ENCODE measurements at places on chromosomes 4 and X.

DNA sequence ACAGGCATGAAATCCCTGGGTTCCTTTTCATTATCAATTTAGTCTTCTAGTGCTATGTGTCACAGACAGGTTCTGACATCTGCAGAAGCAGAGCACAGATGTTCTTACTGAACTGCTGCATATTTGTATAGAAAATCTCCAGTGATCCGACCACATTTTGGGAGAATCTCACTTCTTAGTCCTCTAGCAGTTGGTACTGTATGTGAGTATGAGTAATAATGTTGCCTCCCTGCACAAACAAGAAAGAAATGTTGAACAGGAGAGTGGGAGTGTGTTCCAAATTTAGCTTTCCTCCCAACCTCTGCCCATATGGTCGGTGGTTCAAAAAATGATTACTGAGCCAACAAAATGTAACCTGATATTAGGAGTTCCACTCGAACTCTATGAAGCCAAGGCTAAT, 165.3 kb upstream of the GPC4 start:
- no peak for DNase-seq

GRCh38 chrX:110001740-110002299, 1.1 kb upstream of the TMEM164 start:
- peak; percentile 54 for DNase-seq

DNA sequence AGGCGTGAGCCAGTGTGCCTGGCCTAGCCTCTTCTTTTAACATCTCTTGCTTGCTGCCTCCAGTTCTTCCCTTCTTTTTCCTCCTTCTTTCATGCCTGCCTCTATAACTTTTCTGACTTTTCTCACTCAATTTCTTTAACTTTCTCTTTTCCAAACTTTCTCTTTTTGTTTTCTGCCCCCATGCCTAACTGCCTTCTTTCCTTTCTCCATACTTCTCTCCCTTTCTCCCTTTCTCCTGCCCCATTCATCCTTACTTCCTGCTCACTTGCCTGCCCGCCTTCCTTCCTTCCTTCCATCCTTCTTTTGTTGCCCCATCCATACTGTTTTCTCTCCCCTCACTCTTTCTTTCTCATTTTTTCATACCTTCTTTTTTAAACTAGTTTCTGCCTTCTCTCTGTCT, 105.2 kb downstream of the RBMX2 start:
- DNase-seq: no peak

DNA sequence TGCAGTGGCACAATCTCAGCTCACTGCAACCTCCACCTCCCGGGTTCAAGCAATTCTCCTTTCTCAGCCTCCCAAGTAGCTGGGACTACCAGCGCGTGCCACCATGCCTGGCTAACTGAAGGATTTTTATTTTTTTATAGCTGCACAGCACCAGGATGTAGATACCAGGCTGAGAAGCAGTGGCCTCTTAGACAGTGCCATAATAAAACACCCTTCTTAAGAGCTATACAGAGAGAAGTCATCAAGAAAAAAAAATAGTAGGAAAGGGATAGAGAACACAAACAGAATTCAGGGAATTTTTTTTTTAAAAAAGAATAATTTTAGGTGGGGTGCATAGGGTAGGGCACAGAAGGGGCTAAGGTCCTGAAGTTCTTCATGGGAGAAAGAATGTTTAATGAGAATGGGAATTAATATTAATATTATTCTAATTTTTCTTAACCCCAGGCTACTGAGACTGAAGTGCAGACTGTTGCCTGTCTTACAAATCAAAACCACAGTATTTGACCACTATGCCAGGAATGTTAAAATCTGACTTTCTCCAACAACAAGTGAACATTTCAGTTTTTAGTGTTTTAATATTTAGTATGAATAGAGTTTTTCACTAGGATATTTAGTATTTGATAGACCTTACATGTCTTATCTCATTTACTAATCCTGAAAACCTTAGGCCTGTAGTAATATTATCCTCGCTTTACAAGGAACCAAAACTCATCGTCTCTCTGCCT, 146.7 kb downstream of the KCNIP4 start:
- no peak for DNase-seq

- no peak for DNase-seq
These were observed 1.3 kb upstream of the PIM2 start for GRCh38 chrX:48919947-48920717.

- no peak for DNase-seq
These were observed 3.8 kb downstream of the RGS12 start for GRCh38 chr4:3296651-3297050.

- DNase-seq: peak; percentile 13
These were observed 164.3 kb downstream of the RAPGEF2 start for GRCh38 chr4:159266981-159267868.

DNA sequence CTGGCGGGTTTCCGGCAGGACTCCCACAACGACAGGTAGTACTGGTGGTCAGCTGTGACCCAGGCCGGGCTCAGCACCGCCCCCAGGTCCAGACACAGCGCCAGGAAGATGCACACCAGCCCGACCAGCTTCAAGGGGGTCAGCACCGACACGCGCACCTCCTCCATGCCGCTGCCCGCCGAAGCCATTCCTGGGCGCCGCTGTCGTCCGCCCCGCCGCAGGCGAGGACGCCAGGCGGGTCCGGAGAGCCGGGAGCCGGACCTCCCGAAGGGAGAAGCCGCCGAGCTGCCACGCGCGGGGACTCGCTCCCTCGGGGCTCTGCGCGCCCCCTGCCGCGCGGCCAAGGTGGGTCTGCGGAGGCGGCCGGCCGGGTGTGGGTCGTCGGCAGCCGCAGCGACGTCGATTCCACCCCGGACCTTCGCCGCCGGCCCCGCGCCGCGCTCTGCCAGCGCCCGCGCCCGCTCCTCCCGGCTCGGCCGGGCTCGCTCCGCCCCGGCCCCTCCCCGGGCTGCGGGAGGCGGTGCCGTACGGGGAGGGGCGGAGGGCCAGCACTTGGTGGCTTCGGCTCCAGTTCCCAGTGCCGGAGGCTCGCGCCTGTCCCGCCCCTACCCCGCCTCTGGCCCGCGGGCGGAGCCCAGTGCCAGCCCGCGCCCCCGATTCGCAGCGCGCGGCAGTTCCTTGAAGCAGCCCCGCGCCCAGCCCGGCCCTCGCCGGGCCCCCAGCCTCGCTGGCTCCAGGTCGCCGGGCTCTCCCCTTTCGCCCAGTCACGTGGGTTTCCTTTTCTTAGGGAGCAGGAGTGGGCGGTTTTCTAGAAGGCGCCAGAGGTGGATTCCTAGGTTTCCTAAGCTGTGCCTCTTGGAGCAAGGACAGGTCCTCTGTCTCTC, at the start of gene TMEM47:
TMEM47 (minus strand) TSS at position 444 of the 884 bp plus-strand sequence; CDS start at position 188, 256 bp downstream.
- DNase-seq: peak; percentile 82

GRCh38 chrX:38803243-38803587, 2.0 kb downstream of the MID1IP1 start:
- no peak for DNase-seq

DNA sequence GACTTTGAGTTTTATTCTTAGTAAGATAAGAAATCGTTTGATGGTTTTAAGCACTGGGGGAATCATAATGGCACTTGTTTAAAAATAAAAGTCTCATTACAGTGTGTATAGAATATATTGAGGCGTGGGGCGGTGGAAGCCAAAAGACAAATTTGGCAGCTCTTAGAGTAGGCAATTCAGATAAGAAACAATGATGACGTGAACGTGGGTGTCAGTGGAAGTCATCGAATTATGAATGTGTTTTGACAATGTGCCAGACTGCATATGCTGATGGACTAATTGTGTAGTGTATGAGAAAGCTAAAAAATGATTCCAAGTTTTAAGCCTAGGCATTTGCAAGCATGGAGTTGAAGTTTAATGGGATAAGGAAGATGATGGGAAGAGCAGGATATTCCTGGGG, 35.8 kb downstream of the SPANXD start:
- DNase-seq: no peak

DNA sequence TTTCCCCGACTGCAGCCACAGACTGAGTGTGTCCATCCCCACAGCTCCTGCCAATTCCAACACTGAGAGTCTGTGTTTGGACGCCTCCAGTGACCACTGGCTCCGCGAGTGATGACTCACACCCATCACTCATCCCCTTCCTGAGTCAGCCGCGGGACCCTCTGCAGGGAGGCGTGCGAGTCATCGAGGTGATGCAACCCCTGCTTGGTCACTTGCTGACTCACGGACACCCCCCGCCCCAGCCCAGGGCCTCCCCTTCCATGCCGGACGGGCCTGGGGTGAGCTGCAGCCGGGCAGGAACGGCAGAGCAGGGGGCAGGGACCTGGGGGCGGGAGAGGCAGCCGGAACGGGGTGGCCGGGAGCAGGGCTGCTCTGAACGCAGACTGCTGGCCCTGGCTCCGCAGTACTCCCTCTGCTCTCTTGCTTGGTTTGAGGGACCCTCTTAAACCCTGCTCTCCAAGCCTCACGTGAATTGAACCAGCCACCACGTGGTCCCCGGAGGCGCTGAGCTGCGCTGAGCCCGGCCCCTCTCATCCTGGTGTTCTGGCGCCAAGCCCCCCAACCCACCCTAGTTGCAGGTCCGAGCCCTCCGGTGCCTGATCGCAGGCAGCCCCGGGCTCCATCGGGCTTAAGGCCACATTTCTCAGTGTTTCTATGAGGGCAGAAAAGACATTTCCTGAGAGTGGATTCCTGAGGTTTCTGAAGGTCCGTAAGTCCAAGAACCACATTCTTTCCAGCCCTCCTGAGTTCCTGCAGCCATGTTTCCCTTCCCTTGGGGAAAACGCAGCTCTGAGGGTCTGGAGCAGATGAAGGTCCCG, 32.4 kb downstream of the FGFRL1 start:
- peak; percentile 31 for DNase-seq

DNA sequence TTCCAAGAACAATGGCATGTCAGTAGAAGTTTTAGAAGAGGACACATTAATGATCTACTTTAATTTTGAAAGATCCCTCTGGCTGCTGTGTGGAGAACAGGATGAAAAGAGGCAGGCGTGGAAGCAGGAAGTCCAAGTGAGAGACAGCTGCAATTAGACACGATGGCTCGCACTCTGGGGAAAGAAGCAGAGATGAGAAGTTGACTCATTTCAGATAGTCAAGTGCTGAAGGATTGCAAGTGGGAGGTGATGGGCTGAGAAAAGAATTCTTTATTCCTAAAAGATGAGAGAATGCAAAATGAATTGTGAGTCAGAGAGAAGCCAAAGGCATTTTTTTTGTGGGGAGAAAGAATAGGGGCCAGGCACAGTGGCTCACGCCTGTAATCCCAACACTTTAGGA, 16.5 kb downstream of the RXFP1 start:
- no peak for DNase-seq

GRCh38 chrX:141989815-141990214, 86.1 kb downstream of the MAGEC1 start:
- no peak for DNase-seq

DNA sequence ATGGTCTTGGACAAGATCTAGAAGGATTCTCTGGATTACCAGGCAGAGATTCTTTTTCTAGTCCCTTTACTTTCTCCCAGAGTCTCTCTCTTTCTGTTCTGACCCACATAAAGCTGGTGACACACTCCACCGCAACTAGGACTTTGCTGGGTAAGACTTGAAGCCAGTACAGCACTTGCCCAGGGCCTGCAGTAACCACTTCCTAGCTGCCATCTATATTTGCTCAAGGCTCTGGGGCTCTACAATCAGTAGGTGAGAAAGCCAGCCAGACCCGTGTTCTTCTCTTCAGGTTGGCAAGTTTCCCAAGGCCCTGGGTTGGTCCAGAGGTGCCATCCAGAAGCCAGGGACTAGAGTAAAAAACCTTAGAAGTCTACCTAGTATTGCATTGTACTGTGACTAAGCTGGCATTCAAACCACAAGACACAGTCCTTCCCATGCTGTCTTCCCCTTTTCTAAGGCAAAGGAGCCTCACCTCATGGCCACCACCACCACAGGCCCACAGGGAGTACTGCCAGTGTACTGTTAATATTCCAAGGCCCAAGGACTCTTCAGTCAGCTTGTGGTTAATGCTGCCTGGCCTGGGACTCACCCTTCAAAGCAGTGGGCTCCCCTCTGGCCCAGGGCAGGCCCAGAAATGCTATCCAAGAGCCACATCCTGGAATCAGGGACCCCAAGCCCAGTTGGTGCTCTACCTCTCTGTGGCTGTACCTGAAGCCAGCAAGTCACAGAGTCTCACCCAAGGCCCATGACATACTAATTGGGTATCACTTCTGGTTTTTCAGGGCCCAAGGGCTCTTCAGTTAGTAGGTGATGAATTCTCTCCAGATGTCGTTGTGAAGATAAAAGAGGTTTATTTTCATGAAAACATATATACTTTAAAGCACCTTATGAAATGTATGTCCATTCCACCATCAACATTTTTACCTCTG, 54.7 kb downstream of the CD38 start:
- no peak for DNase-seq

GRCh38 chr4:77097611-77098010, 21.8 kb upstream of the CCNI start:
- DNase-seq: no peak

- no peak for DNase-seq
These were observed 116.7 kb downstream of the NYX start for GRCh38 chrX:41563876-41564275.

DNA sequence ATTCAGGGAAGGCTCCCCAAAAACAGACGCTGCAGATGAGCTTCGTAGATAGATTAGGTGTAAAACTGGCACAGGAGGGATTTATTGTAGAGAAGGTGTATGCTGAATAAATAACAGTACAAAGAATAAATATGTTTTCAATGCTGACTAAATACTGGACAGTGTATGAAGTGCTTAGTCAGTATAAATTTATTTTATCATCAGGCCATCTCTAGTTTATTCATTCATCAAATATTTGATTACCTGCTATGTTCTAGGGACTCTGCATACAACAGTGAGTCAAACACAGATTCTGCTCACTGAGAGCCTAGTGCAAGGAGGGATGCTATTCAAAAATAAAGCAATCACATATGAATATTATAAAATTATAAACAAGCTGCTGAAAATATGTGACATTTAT, 63.6 kb upstream of the TSPAN5 start:
- no peak for DNase-seq

Measured in NCI-H69 (cell line).